ENCODE measurements at places on chromosomes 3 and 15.
A peak's percentile ranks its signal among the peaks of the same experiment; 100 is the strongest.

DNA sequence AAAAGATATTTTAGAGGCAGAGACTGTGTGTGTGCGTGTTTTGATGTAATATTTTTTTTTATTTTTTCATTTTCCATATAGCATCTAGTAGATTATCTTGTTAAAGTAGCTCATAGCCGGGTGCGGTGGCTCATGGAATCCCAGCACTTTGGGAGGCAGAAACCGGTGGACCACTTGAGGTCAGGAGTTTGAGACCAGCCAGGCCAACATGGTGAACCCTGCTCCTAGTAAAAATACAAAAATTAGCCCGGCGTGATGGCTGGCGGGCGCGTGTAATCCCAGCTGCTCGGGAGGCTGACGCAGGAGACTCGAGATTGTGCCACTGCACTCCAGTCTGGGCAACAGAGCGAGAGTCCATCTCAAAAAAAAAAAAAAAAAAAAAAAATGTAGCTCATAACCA, 1481.2 kb upstream of the CADM2 start:
- DNase-seq = no peak

- no peak for DNase-seq
Measured at GRCh38 chr15:53625260-53625659, 134.2 kb downstream of the WDR72 start.

- DNase-seq = no peak
Measured at GRCh38 chr3:135556174-135556573, 409.4 kb upstream of the PPP2R3A start.

DNA sequence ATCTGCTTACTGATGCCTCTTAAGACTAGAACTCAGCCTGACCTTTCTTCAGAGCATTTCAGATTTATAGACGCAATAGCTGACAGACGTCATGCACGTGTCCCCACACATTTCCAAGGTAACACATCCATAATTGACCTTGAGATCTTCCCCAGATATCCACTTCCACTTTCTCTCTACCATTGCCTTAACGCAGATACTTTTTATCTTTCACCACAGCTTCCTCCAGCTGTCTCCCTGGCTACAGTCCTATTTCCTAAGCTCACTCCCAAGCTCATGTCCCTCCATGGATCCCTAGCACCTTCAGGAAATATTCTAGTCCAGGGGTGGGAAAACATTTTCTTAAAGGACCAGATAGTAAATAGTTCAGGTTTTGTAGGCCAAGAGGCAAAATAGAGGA, 173.0 kb upstream of the MITF start:
- DNase-seq = peak; percentile 30

All from suppressor macrophage treated with lipopolysaccharide for 4 hours (primary cell).